ENCODE measurements at places on chromosomes 12 and 14.

- DNase-seq, result no peak
Observed at GRCh38 chr14:99256483-99256874, 15.5 kb downstream of the BCL11B start.

DNA sequence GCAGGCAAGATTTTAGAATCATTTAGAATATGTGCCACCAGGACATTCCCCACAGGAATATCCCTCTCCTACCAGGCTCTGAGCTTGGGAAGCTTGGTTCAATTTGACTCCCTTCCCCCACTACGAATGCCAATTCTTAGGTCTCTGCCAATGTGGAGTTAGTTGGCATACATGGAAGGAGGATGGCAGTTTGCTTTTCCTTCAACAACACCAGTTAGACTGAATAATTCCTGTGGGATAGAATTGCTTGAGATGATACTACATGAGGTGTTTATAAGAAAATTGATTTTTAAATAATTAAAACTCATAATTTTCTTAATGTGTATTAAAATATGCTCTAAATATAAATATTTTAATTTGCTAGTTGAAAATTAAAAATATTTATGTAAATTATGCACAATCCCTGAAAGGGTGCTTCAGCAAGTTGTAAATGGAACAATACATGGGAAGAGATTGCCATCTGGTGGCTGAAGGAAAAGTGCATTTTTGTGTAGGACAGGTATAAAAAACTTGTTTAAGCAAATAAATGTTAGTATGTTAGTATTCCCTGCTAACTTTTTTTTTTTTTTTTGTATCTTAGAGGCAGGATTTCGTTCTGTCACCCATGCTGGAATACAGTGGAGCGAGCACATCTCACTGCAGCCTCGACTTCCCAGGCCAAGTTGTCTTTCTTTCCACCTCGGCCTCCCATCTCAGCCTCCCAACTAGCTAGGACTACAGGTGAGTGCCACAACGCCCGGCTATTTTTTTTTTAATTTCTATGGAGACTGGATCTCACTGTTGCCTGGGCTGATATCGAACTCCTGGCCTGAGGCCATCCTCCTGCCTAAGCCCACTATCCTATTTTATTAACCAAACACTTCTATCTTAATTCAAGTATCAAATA lies 25.8 kb upstream of the STRAP start:
- peak; percentile 43 for DNase-seq

GRCh38 chr12:62379026-62379722 lies 87.5 kb upstream of the MON2 start:
- no peak for DNase-seq

GRCh38 chr12:92987846-92988621 lies 58.9 kb upstream of the EEA1 start:
- DNase-seq, result no peak

GRCh38 chr14:89247457-89248122 lies 169.4 kb downstream of the FOXN3 start:
- no peak for DNase-seq

DNA sequence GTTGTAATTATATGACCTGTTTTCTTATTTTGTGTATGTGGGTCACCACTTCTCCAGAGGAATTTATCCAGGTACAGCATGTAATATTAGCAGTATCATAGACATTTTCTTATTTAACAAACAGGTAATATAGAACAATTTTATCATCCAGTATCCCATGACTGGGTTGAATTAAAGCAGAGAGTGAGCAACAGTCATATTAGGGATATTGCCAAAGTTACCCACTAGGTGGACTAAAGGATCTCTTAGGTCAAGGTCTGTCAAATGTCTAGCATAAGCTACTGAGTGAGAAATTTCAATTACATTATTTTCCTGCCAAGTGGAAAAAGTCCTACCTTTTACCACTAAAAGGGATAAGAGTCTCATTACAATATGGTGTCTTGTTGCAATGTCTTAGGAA lies 62.1 kb upstream of the TRIM9 start:
- peak; percentile 40 for DNase-seq

DNA sequence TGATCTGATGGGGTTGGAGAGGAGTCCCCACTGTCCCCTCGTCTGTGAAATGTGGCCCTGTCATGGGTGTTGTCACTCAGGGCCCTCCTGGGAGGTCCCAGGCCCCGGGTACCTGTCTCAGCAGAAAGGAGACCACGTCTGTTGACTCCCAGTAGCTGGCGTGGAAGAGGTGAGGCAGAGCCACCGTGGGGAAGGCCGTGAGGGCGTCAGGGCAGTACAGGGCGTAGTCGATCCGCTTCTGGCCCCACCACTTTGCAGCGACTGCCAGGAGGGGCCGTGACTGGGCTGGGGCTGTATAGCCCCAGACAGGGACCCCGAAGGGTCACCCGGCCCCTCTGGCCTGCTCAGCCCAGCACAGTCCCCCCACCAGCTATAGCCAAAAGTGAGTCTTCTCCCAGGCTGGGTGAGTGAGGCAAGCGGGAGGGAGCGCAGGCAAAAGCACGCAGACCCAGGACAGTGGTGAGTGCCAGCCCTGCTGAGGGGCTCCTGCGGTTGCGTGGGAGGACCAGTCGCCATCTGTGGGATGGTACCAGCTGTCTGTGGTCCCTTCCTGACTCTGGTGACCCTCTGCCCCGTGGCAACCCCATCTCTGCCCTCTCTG lies 8.2 kb downstream of the ARL6IP4 start:
- no peak for DNase-seq

DNA sequence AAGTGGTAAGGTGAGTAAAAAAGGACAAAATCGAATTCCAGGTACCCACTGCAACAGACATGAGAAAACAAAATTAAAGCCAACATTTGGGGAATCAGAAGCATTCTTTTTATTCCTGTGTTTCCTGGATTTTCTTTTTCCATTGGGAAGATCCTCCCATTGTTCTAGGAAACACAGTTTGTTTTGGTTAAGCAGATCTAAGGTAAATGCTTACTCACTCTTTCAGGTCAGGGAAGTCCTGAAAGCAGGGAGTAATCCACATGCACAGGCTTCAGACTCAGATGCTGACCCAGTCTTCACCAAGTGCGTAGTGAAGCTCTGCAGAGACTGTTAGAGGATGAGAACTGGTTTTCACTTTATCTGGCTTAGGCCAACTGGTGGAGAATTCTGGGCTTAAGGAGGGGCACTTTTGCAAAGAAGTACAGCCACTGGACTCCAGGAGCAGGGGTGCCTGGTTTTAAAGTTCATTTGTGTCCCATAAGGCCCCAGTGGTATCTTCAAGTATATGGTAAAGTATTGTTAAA lies 57.7 kb downstream of the RPAP3 start:
- no peak for DNase-seq

- DNase-seq, result no peak
Observed at GRCh38 chr12:27861428-27862167, 81.6 kb upstream of the MANSC4 start.

DNA sequence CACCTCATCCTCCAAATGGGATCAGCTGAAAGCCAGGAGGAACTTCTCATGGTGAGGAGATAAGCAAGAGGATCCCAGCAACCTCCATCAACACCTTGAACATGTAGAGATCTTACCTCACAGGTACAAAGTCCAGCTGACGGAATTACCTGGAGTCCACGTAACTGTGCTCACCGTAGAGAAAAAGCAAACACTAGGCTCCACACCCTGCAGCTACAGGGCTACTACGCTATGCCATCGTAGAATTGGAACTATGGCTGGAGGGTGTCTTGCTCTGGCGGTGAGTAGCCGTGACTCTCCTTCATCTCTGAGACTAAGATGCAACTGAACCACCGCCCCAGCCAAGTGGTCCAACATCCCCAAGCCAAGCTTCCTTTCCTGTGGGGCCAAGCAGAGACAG lies 50.5 kb downstream of the CRY1 start:
- DNase-seq, result no peak

DNA sequence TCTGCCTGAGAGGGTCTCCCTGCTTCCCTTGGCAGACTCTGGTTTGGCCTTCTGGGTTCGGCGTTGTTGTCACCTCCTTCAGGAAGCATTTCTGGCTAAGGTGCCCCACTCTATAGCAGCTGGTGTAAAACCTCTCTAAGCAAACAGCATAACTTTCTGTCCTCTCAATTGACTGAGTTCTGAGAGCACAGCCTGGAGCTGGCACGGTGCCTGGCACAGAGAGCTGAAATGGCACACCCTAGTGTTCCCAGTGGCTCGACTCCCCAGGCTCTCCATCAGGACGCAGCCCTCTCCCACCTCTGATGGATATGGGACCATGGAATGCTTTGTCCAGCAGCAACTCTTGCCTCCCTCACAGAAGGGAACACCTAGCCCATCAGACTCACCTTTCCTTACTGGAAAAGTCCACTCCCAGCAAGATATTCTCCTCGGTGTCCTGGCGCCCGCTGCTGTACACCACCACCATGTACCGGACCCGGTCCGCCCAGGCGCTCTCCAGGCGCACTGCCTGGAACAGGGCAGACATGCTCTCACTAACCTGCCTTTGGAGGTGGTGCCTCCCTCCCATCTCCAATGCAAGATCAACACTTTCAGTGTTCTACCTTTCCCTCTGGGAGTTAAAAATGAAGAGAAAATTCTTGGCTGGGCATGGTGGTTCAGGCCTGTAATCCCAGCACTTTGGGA lies 40.6 kb downstream of the SSH1 start:
- no peak for DNase-seq

- no peak for DNase-seq
Observed at GRCh38 chr12:52052468-52053186, 1.4 kb downstream of the NR4A1 start.

DNA sequence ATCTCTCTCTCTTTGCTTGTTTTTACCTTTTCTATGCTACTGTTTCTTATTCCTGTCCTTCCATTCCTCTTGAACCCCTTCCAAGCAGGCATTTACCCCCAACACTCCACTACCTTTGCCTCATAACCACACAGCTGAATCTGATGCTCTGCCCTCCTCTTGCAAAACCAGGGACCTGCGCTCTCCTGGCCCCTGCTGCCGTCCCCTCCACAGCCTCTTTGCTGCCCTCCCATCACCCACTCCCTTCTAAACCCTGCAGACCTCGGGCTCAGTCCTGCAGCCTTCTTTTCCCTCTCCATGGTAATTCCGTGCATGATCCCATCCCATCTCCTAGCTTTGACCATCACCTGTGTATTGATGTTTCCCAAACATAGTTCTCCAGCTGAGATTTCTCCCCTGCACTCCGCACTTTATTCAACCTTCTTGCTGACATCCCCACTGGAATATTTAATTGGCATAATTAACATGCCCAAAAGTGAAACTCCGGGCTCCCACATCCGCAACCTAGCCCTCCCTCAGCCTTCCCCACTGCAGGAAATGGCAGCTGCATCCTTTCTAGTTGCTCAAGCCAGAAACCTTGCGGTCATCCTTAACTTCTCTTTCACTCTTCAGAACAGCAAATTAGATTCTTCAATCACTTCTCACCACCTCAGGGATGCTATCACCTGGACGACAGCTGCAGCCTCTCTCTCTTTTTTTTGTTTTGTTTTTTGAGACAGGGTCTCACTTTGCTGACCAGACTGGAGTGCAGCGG lies 16.0 kb downstream of the FIGNL2 start:
- no peak for DNase-seq

DNA sequence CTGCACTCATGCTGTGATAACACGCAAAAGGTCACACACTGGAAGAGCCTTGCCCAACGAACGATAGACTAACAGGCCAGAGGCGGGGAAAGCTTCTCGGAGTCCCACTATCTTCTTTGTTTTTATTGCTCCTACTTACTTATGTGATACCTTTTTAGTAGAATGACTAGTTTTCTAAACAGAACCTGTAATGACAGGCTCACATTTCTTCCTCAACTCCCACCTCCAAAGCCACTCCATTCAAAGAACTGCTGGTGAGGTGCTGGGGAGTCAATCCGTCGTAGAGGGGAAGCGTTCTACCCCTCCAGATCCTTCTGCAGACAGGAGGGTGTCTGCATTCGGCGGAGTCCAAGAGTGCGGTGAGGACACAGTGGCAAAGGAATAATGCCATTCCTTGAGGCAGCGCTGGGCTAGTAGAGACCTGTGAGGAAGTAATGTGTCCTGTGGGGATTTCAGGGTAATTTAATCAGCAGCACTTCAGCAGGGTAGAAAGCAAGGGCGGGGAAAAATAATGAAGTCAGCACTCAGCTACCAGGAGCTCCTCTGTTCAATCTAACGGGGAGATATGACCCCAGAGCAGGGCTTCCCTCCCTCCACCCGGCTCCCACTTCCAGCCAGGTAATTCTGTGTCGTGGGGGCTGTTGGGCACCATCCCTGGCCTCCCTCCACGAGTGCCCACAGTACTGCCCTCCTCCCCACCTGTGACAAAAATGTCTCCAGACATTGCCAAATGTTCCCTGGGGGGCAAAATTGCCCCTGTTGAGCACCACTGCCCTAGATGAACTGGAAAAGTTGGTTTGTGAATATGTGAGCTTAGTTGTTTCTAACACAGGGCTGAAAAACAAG lies 25.2 kb downstream of the SPRING1 start:
- no peak for DNase-seq

- DNase-seq, result no peak
Observed at GRCh38 chr14:55562135-55562534, 17.9 kb upstream of the KTN1 start.

- DNase-seq, result no peak
Observed at GRCh38 chr14:92549859-92550230, 36.3 kb downstream of the RIN3 start.

DNA sequence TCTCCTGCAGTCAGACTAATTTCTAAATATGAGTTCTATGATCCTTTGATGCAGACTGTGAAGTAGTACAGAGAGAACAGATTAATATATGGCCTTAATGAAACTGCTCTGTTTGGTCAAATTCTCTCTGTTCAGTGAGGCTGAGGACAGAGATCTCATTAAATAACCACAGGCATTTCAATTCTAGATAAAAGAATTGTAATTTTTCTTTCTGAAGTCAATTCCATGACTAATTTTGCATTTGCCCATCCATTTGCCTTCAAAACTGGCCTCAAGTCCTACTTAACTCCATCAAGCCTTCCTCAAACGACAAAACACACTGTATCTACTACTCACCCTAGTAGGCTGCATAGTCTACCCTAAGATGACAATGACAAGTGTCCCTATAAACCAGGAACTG lies 67.1 kb downstream of the DUSP16 start:
- DNase-seq, result no peak

GRCh38 chr12:93497456-93497855 lies 30.1 kb downstream of the MRPL42 start:
- DNase-seq, result no peak

- DNase-seq, result no peak
Observed at GRCh38 chr14:34851395-34851794, 23.8 kb downstream of the BAZ1A start.

GRCh38 chr12:57175428-57176138 lies 28.2 kb upstream of the LRP1-AS start:
- peak; percentile 66 for DNase-seq

GRCh38 chr14:96091149-96091693 lies 52.1 kb downstream of the C14orf132 start:
- no peak for DNase-seq

- no peak for DNase-seq
Observed at GRCh38 chr14:100147181-100147631, 12.2 kb downstream of the DEGS2 start.
